ENCODE measurements at places on chromosomes 13 and 19. TPM values are rescaled to one million over a fixed set of nuclear protein-coding genes. Genes with fewer than 3 reads are reported as not detected.

DNA sequence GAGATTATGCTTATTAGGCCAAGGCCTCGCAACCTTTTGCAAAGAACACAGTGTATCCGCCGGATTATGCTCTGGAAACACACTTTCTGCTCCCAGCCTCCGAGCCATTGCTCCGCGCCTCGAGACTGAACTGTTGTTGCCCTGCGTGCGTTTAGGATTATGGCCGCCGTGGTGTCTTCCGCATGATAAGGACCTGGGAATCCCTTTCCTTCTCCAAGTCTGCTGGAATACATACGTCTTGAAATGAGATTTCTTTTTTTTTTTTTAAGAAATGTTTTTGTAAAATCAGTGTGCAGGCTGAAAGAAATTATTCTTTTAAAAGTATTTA, 89.8 kb upstream of the SOX1 start:
- DNase-seq: no peak

DNA sequence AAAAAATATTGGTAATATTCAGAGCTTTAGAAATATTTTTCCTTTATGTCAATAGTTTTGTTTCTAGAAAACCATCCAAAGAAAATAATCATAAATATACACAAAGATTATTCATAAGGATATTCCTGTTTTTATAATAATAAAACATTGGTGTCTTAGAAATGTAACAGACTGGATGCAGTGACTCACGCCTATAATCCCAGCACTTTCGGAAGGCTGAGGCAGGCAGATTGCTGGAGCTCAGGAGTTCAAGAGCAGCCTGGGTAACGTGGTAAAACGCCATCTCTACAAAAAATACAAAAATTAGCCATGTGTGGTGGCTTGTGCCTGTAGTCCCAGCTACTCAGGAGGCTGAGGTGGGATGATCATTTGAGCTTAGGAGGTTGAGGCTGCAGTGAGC, 106.8 kb downstream of the DHRS12 start:
- no peak for DNase-seq

- no peak for DNase-seq
These were observed 79.0 kb downstream of the INSR start for GRCh38 chr19:7215176-7215575.

SOHLH2 gene
- 2.5 TPM for polyA plus RNA-seq

HCN2 gene
- 0.32 TPM for polyA plus RNA-seq

ZNF8 gene
- polyA plus RNA-seq: 5.3 TPM

Data from forelimb muscle (tissue), 1 donor.